ENCODE measurements at places on chromosomes 13 and 19. TPM values are rescaled to one million over a fixed set of nuclear protein-coding genes. Genes with fewer than 3 reads are reported as not detected.

GRCh38 chr19:27744926-27745768, 1467.8 kb downstream of the UQCRFS1 start:
- DNase-seq, result peak; percentile 65

- no peak for DNase-seq
Measured at GRCh38 chr19:19691683-19692082, 23.0 kb downstream of the ZNF101 start.

The ING1 gene
- 6.6 TPM for total RNA-seq

DNA sequence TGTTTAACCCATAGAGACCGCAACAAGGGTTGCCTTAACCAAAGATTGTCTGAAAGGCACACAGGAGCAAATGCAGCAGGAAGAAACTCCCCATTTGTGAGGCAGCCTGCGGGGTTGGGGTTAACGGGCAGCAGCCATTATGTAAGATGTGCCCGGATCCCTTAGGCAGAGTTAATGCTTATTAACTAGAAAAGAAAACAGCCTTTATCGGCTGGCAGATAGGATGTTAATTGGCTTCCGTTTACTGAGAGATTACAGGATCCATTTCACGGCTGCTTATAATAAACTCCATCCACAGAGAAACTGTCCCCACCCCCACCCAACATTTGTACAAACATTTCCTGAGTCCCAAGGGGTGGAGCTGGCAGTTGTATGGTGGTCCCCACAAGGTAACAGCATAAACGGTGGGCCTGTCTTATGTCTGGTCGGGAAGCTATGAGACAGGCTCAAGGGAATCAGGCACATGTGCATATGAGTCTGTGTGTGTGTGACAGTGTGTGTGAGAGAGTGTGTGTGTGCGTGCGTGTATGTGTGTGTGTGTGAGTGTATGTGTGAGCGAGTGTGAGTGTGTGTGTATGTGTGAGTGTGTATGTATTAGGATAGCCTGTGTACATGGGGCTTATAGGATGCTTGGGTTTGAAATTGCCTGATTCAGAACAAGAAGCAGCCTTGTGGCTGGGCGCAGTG, 10.5 kb downstream of the SLC25A42 start:
- no peak for DNase-seq

The ZIC5 gene
- 0.05 TPM for total RNA-seq

GRCh38 chr19:19050731-19051130, 13.1 kb upstream of the SLC25A42 start:
- DNase-seq, result no peak

The ZNF490 gene
- total RNA-seq, result 5.1 TPM
